Stimulated activated CD8-positive, alpha-beta memory T cell treated with anti-CD3 and anti-CD28 coated beads, Interleukin-4, amount 100 ng/mL, for 24 hours (primary cell): ENCODE measurements at places on chromosomes 13 and 19.

DNA sequence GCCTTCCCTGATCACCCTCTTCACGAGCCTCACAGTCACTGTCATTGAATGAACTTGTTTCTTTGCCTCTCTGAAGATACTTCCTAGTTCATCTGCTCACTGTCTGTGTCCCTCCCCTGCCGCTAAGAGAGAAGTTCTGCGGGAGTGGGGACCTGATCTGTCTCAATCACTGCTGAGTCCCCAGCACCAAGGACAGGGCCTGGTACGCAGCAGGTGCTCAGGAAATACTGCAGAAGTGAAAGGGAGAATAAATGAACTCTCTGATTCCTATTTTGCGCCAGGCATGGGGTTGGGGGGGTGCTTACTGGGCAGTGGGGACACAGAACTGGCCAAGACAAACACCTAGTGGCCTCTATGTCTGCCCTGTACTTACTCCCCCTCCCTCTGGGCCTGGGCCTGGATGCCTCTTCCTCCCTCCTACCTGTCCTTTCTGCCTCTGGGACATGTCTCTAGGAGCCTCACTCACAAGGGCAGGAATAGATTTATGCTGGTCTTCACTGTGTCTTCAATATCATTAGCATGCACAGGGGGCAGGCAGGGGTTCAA is 17.5 kb downstream of the FCGBP start:
- DNase-seq: no peak

- DNase-seq: no peak
Observed at GRCh38 chr13:103510007-103510535, 443.9 kb upstream of the SLC10A2 start.

DNA sequence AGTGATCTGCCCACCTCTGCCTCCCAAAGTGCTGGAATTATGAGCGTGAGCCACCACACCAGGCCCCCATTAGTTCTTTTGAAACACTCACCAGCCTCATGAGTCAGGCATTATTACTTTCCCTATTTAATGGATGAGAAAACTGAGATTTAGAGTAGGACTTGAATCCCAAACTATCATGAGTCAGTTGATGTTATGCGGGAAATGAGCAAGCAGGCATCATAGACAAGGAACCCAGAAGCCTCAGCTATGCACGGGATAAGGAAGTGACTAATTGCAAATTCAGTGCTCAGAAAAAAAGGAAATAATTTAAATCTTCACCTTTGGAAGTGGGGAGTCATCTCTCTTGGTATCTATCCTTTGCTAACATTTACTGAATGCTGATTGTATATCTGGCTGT is 217.5 kb downstream of the ABCC4 start:
- DNase-seq: no peak

DNA sequence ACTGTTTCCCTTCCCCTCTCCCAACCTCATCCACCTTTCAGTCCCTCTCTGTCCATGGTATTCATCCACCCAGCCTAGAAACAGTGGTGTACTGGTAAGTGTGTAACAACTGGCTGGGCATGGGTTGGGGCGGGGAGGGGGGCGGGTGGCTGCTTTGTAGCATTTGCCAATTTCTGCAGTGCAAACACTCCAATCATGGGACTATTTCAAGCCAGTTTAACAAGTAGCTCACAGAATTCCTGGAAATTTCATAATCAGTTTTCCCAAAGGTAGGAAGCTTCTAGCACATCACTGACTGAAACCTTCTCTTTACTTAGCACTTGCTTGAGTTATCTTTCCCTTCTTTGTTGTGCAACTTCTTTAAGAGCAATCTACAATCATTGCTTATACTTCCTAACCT is 100.8 kb upstream of the WASF3 start:
- no peak for DNase-seq

DNA sequence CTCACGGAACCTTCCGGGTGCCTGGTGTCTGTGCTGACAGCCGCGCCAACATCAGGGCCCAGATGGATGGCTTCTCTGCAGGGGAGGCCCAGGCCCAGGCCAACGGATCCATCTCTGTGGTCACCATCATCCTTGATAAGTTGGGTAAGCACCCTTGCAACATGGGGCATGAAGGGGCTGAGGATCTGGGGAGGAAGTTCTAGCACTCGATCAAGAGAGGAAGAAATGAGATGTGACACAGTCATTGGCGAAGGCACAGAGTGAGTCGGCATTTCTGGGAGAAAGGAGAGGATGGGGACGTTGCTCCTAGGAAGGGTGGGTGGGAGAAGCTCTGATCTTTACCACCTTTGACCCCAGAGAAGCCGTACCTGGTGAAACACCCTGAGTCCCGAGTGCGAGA is 4.4 kb downstream of the CILP2 start:
- no peak for DNase-seq

GRCh38 chr13:26480246-26480855 is 77.1 kb upstream of the WASF3 start:
- no peak for DNase-seq
